Mammary epithelial cell (primary cell): ENCODE measurements at places on chromosomes 3 and 15.

DNA sequence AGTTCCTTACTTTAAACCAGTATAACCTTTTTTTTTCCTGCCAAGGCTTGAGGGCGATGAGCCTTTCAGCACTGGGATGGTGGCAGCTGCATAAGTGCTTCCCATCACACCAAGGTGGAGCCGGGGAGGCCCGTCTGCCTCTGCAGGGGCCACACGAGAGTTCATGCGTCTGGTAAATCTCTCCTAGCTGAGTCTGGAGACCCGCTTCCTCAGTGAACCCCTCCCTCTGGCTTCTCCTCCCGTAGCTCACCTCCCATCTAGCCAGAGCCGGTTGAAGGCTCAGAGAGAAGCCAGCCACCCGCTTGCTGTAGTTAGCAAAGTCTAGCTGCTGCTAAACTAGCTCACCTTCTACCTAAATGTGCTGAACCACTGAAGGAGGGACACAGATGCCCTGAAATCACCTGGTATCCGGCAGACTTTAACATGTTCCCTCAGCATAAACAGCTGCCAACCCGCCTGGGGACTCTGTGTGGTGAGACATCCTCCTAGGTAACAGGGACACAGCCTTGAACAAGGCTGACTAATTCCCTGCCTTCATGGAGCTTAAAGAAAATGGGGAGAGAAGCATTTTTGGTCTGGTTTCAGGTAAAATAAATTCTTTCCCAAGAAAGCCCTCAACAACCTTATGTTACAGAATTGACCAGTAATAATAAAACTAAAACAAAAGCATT, 42.9 kb downstream of the RLBP1 start:
- peak; percentile 26 for DNase-seq

- DNase-seq, result no peak
These were observed 24.8 kb downstream of the TPRA1 start for GRCh38 chr3:127565711-127566110.

DNA sequence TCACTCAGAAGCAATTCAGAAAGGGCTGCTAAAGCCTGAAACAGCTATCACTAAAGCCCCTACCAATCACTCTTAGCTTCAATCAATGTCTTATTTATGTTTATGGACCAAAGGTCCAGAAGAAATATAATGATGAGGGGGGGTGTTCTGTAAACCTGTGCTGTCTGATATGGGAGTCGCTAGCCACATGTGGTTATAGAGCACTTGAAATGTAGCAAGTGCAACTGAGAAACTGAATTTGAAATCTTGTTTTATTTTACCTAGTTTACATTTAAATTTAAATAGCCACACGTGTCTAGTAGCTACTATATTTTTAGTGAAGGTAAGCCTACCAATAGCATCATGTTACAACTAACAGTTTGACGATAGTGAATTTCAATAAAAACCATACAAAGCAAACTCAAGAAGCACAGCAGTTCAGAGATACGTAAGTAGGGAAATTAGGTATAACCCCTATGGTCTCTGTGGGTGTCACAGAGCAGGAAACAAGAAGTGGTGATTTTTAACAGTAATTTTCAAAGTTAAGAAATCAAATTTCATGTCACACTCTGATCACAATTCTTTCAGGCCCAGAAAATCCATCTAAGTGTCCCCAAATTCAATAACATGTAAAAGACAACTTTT, 3.6 kb downstream of the POU1F1 start:
- DNase-seq, result no peak

DNA sequence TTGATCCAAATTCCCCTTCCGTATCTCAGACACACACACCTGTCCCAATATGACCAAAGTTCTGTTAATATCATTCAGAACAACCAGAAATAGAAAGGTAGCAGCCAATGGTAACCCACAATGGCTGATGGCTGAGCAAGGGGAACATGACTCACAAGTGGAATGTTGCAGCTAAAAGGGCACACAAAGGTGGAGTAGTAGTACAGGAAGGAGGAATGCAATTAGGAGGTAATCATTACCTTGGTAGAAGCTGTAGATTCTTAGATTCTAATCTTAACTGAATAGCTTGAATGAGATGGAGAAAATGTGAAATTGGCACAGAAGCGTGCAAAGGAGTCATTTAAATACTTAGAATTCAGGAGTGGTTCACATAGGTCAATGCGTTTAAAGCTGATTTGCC, 347.9 kb downstream of the NR2F2 start:
- DNase-seq, result no peak

GRCh38 chr3:25610167-25610566, 54.5 kb downstream of the TOP2B start:
- no peak for DNase-seq

- DNase-seq, result no peak
These were observed 105.6 kb upstream of the TGFBR2 start for GRCh38 chr3:30500666-30501399.

GRCh38 chr3:138210528-138210927, 23.4 kb downstream of the ARMC8 start:
- DNase-seq, result no peak

DNA sequence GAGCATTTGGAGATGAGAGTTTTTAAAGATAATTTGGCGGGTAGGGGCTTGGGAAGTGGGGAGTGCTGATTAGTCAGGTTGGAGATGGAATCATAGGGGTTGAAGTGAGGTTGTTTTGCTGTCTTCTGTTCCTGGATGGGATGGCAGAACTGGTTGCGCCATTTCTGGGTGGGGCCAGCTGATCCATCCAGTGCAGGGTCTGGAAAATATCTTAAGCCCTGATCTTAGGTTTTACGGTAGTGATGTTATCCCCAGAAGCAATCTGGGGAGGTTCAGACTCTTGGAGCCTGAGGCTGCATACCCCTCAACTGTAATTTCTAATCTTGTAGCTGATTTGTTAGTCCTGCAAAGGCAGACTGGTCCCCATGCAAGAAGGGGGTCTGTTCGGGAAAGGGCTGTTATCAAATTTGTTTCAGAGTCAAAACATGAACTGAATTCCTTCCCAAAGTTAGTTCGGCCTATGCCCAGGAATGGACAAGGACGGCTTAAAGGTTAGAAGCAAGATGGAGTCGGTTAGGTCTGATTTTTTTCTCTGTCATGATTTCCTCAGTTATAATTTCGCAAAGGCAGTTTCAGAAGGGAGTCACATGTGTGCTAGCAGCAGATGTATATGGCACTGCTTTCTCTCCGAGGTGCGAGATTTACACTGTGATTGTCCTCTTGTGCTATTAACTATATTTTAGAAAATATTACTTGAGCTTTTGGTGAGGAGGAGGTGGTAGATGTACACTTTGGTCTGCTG, 540.4 kb downstream of the EDEM1 start:
- no peak for DNase-seq

DNA sequence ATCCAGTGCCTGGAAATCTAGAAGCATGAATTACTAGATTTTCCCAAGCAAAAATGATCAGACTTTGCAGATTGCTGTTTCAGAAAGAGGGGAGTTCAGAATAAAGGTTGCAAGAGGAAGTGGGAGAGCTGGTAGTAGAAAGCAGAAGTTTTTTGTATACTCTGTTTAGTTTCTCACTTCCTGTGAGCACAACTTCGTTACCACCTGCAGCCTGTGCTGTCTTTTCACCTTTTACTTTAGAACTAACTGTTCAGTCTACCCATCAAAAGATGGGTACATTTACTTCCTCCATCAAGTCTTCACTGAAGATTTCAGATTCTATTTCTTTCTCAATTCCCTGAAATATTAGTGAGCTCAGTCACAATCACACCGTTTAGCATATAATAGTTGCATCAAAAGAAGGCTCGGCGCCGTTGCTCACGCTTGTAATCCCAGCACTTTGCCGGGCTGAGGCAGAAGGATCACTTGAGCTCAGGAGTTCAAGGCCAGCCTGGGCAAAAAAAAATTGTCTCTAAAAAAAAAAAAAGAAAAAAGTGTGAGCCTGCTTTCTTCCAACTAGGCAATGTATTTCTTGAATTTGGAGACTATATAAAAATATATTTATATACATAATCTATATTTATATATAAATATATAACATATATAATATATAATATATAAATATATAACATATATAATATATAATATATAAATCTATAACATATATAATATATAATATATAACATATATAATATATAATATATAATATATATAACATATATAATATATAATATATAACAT, 1.8 kb upstream of the CEP97 start:
- no peak for DNase-seq

DNA sequence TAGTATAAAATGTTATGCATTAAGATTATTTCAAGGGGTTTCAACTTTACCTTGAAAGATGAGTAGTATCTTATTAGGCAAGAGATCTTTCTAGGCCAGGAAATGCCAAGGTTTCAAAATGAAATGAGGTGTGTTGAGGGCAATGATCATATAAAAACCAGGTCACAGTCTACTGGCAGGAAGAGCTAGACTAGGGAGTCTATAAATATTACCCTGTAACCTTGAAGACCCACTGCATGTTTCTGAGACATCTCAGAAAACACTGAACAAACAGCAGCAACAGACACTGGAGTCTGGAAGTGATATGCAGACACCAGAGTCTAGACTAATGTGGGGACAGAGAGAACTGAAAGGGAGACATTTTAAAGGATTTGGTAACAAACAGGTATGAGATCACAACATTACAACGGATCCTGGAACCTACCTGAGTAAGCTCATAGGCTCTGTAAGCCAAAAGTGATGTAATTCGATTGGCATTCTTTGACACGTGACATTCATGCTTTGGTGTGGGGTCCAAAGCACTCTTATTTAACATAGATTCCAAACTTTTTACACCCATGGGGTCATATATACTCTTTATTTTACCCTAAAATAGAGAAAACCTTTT, 15.0 kb downstream of the TASOR start:
- DNase-seq, result peak; percentile 29

DNA sequence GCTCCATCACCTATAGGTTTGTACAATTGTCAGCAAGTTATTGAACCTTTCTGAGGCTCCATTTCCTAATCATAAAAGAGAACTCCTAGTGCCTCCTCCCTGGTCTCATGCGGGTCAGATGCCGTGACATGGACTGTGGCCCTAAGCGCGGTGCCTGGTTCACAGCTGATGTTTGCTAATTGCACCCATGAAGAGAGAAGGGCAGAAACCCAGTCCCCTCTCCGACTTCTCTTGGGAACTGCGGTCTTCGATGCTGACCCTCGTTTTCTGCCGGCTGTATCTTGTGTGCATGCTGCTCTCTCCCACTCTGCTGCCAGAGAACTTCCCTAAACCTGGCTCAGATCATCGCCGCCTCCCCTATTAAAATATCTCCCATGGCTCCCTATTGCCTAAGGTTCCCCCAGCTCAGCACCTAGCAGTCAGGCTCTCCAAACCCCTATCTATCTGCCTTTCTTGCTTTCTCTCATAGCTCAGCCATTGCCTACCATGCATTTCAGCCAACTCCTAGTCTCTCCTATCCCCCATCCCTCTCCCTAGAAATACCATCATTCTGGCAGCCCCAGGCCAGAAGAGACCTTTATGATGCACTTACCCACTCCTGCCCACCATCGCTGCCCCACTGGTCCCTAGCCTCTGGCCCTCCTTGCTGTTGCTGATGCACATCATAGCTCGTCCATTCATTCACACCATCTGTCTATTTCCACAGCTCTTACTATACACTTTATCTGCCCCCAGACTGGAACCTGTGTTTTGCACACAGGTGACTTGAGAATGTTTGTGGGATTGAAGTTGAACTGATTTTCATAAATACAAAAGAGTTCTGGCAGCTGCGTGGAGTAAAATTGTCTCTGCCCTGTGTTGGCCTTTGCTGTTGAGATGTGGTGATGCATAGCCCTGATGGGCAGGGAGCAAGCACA, 6.6 kb downstream of the ISG20 start:
- DNase-seq, result no peak

DNA sequence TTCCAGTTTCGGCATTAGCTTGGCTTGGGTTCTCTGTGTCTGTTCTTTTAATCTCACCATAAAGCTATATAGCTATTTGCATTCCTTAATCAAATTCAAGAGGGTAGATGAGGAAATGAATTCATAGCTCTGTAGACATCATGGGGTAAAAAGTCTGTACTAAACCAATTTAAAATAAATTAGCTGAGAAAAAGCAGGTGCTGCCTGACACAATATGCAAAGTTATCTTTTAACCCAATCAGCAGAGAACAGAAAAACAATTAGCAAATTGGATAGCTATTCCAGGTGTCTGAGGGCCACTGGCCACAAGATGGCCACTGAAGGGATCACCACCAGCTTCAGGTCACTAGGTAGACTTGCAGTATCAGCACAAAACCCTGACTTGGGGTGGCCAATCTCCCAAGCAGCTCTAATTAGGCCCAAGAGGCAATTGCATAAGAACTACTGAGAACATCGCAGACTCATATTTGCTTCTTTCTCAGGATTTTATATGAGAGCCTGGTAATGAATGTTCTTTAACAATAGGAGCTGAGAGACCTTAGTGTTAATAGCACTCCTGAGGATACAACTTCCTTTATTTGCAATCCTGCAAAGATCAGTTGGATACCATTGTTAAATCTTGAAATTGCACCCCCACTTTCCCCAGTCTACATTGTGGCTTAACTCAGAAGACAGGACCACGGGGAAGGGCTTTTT, 494.3 kb downstream of the PDCD6IP start:
- DNase-seq, result no peak

DNA sequence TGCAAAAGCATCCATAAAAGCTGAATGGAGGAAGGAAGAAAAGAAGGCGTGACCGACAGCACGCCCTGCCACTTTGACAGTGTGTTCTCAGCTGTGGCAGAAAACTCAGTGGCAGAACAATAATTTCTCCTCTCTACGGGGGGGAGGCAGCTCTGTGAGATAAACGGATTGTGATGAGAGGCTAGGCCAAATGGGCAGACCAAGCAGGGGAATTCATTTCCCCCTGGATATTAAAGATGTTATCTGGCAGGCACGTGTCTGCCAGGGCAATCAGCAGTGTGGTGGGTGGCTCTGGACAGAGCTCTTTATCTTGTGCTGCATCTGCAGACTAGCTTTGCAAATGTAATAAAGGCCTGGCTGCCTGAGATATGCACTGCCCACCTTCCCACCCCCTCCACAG, 1.9 kb upstream of the RMDN3 start:
- no peak for DNase-seq

GRCh38 chr15:65730549-65731172, 61.4 kb downstream of the DENND4A start:
- DNase-seq, result peak; percentile 13

- no peak for DNase-seq
These were observed 7.9 kb upstream of the TNK2 start for GRCh38 chr3:195916291-195916690.

DNA sequence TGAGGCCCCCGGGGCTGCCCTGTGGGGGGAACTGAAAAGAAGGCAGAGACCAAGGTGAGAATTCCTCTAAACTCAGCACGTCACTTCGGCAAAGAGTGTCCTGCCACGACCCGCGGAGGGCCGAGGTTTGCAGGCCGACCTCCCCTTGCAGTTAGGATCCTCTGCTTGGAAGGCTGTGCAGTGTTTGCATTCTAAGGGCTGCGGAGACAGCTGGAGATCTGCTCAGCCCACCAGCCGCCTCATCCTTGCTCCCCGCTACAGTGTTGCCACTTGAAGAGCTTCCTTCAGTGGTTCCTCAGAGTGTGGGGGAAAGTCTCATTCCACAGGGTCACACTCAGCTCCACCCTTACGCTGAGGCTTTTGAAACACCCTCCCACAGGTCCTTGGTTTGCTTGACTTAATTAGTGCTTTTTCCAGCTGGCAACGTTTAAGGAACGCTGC, 10.8 kb downstream of the SLC51A start:
- no peak for DNase-seq

- DNase-seq, result peak; percentile 46
These were observed 62.2 kb downstream of the CASR start for GRCh38 chr3:122245513-122246174.
